ENCODE measurements at places on chromosomes 3 and 15.
A peak's percentile ranks its signal among the peaks of the same experiment; 100 is the strongest.

DNA sequence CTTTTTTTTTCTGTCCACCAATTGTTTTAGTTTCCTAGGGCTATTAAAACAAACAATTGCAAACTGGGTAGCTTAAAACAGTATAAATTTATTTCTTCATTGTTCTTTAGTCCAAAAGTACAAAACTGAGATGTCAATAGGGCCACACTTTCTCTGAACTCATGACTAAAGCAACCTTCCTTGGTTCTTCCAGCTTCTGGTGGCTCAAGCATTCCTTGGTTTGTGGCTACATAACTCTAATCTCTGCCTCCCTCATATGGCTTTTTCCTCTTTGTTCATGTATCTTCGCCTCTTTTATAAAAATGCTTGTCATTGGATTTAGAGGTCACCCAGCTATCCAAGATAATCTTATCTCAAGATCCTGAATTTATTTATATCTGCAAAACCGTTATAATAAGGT is 914.5 kb upstream of the EPHA6 start:
- no peak for DNase-seq

- no peak for DNase-seq
Measured at GRCh38 chr3:12708584-12709192, 44.8 kb upstream of the RAF1 start.

DNA sequence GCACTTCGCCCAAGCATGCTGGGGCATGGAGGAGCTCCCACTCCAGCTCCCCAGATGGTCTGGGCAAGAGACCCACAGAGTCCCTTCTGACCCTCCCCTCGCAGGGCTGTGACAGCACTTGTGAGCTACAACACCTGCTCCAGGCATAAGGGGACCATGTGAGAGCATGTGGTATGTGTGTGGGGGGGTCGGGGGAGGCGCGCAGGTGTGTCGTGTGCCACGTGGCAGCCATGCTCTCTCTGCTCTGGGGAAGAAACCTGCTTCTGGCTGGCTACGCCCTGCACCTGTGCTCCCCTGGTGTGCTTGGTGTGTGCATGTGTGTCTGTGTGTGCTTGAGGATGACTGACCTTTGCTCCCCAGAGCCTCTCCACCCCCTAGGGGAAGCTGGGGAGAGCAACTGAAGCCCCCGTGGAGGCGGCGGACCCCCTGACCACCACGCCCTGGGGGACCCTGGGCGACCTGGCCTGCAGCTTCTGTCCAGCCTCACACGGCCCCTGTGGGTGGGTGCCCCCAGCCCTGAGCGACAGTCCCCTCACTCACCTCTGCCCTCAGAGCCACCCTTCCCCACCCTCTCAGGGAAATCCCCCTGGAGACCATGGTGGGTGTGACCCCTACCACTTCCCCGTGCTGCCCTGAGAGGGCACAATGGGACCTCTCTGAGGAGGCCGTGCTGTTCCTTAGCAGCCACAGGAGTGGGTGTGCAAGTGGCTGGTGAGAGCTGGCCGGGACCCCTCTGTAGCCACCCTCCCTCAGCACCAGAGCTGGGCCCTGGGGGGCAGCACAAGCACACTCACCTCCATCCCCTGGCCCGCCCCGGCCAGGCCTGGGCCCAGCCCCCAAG is 16.6 kb upstream of the SEC13 start:
- no peak for DNase-seq

DNA sequence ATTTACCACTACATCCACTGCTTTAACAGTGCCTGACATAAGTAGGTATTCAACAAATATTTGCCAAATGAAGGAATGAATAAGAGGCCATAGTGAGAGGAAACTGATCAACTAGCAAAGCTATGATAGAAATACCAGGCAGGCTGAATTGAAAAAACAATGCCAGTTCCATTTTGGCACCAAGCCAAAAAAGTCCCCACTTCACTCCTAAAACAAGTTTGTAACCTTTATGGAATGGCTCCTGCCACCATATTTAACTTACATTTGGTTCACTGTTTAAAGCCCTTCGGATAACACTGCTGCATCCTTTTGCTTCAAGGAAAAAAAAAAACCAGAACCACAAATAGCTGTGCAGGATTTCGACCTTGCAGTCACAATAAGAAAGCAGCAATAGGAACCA is 166.1 kb downstream of the FRMD5 start:
- no peak for DNase-seq

GRCh38 chr15:88975891-88976290 is 62.7 kb upstream of the MFGE8 start:
- DNase-seq = no peak

- no peak for DNase-seq
Measured at GRCh38 chr3:97257942-97258697, 443.7 kb downstream of the EPHA6 start.

DNA sequence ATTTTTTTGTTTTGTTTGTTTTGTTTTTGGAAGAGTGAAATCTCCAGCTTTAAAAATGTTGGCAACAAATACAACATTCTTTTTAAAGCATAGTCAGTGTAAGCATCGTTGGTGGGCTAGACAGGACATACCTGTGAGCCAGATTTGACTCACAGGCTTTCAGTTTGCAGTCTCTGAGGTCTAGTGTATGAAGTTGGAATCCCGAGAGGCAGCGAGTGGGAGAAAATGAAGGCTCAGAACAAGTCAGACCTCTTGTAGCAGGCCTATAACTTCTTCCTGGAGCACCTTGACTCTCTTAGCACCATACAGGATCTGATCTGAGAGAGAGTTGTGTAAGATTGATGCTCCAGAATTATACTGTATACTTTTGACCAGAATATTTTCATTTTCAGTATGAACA is 60.2 kb downstream of the CNTN4 start:
- no peak for DNase-seq

DNA sequence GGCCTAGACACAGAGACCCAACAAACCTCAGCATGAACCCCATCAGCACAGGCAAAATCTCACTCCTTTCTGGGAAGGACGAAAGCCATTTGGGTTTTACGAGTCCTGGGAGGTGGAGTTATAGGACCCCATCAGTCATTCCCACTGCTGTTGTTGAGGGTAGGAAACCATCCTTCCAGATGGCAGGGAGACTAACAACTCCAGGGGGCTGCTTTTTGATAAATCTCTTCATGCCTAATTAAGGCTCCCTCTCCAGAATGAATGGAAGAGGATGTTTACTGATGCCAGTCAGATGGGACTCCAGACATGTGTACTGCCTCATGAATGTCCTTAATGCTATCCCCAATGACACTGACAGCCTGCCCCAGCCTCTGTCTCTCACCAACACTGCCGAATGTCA is 75.3 kb downstream of the ST8SIA2 start:
- no peak for DNase-seq

DNA sequence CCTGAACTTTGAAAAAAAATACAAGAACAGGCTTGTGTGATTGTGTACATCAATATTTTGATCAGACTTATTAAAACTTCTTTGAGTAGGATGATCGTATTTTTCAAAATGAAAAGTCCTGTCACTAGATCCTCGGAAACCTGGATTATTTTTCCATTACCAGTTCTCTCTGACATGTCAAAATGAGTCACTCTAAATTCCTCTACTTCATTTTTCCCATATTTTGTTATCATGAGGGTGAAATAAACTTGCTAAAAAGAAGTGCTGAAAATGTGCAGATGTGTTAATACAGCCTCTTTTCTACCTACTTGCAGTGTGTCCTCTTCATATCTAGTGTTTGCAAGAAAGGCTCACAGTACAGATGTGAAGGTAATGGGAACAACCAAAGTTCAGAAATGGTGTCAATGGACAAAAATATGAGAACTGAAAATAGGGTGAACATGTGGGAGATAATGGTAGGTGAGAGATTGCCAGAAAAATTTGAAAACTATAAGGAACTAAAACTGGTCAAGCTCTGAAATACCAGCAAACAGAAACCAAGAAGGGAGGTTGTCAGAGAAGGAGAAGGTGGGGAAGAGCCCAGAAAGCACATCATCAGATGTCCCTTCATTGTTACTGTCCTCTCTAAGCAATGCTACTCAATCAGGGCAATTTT is 108.2 kb downstream of the EOMES start:
- DNase-seq = no peak

DNA sequence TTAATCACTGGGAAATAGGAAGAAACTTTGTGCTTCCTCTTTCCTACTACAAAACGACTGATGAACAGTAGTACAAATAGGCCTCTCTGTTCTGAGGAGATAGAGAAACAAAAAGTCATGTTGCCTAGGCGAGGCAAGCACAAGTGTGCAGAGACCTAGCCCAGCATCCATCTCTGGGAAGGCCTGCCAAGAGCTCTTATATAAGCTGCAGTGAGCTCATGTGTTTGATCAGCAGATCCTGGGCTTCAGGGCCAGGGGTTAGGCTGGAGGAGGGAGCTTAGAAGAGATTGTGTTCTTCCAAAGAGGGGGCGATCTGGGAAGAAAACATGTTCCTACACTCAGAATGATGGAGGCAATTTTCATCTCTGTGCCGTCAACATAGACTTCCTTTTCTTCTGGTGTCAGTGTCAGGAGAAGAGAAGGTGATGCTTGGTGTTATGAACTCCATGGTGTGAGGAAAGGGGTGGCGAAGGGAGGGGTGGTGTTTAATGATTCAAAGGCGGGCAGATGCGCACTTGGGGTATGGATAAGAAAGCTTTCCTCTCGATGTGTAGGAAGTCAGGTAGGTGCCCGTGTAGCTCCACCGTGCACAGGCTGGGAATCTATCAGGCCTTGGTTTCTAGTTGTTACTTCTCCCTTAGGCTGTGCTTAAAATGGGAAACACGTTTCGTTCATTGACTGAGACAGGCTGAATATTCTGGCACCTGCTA is 29.5 kb upstream of the ETV5 start:
- DNase-seq = no peak

- peak; percentile 22 for DNase-seq
Measured at GRCh38 chr3:112293368-112294321, at the start of gene SLC9C1. Gene SLC9C1, minus strand, starts transcription at chr3:112294216. Its CDS starts 7,425 bp downstream, at chr3:112286791.

- no peak for DNase-seq
Measured at GRCh38 chr3:78481050-78481449, 1286.7 kb downstream of the ROBO1 start.

DNA sequence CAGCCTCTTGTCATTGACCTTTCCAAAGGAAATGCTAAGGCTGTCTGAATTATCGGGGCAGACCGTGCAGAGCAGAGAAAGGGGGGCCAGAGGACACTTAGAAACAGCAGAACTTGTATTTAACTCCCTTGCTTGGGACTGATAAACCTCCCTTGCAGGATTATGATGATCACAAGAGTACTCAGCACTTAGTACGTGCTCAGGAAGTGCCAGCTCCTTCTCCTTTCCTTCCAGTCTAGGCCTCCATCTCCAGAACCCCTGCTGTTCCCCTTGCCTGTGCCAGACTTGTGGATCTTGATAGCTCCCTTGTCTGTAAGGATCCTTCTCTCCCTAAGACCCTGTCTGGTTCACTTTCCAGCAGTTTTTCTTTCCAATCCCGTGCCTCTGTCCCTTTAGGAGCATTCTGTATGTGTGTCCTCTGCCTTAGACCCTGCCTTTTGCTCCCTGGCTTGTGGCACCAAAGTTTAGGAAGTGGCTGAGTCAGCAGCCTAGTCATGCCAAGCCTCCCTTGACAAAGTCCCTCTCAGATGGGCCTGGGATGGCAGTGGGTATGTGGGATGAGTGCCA is 747 bp downstream of the SORD start:
- no peak for DNase-seq

- peak; percentile 64 for DNase-seq
Measured at GRCh38 chr3:172332256-172333041, 115.8 kb downstream of the GHSR start.

DNA sequence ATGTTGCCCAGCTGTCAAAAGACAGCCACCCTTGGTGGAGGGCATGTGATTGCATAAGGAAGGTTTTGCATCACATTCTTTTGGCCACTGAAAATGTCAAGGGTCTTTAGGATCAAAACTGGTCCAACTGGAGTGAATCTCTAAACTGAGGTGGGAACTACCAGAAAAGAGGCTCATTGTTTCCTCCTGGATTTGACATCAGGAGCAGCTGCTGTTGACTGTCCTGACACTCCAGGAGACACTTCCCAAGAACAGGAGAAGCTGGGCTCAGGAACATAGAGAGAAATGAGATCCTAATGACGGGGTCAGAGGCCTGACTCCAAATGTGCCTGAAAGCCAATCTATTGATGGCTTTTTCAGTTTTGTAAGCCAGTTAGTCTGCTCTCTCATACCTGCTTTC is 105.3 kb upstream of the LRIG1 start:
- DNase-seq = no peak

GRCh38 chr3:154113609-154114008 is 7.6 kb upstream of the ARHGEF26 start:
- DNase-seq = no peak

DNA sequence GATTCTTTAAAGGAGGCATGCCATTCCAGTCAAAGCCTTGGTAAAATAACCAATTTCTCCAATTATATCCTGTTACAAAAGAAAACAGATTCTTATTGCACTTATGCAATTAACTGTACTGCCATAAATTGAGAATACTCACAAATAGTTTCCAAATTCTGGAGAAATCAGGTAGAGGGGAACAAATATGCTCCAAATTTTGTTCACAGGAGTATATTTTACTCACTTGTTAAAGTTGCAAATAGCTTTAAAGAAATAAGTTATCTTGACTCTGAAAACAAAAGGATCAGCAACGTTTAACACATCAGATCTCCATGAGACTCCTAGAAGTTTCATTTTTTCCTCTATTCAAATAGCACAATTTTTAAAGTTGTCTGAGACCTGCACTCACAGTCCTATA is 712.1 kb upstream of the ARRDC4 start:
- DNase-seq = no peak

DNA sequence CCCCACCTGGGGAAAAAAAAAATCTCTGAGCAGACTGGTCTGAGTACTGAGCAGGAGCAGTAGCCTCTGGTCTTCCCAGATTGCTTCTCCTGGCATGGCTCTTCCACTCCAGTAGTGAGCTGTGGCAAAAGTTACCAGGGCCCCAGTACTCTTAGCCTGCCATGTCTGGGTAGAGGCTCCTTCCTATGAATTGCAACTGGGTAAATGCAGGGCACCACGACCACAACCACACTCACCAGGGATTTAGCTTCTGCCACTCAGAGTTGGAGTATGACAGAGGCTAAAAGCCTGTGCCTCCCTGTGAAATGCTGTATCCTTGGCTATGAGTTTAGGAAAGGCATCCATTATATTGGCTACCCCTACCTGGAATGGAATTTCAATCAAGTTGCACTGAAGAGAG is 67.9 kb upstream of the CCDC54 start:
- DNase-seq = no peak

DNA sequence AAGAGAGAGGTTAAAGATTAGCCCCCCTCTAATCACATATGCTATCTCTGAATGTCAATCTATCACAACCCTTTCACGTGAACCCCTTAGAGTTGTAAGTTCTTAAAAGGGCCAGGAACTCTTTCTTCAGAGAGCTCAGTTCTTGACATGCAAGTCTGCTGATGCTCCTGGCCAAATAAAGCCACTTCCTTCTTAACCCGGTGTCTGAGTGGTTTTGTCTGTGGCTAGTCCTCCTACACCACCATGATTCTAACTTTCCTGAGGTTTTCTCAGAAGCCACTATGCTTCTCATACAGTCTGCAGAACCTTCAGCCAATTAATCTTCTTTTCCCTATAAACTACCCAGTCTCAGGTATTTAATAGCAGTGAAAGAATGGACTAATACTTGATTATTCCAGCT is 231.1 kb upstream of the CNTN6 start:
- no peak for DNase-seq
